ENCODE measurements at places on chromosomes 5 and 9.

- DNase-seq: no peak
Observed at GRCh38 chr9:94985649-94986048, 259.1 kb downstream of the AOPEP start.

DNA sequence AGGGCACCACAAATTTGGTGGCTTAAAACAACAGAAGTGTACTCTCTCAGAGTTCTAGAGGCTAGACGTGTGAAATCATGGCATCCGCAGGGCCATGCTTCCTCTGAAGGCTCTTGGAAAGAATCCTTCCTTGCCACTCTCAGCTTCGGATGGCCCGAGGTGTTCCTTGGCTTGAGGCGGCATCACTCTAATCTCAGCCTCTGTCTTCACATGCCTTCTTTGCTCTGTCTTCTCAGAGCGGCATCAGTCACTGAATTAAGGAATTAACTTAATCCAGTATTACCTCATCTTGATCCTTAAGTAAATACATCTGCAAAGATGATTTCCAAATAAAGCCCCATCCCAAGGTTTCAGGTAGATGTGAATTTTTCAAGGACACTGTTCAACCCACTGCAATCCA lies 211.1 kb upstream of the TRIM32 start:
- no peak for DNase-seq

GRCh38 chr5:82313016-82313415 lies 34.9 kb upstream of the RPS23 start:
- DNase-seq: no peak

DNA sequence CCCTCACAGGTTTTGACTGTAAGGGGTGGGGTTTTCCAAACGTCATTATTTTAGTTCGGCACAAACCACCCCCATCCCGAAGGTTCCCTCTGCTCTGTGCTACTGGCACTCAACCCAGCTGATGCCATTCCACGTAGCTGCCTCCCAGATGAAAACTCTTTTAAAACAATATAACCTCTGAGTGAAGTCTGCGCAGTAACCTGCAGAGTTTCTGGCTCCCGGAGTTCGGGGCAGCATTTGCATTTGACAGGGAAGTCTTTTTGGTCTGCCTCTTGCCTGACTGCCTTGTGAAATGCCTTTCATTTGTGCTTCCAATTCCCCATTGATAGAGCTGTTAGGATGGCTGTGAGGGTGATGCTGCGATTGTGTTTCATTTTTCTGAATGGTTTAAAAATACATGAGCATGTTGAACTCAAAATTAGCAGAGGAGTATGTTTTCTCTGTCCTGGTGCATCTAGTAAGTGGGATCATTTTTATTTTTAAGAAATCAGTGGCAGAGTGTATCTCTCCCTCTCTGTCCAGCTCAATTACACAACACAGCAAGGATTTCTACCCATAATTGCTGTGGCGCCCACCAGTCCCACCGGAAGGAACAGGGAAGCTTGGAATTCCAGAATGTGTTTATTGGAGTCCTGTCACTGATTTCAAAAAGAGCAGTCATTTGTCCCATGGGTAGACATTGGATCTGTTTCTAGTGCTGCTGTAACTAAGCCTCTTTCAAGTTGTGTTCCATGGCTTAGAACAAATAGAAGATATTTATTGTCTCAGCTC lies 24.8 kb downstream of the ADCY2 start:
- no peak for DNase-seq

- no peak for DNase-seq
Observed at GRCh38 chr9:134271338-134272301, 54.6 kb upstream of the RXRA start.

DNA sequence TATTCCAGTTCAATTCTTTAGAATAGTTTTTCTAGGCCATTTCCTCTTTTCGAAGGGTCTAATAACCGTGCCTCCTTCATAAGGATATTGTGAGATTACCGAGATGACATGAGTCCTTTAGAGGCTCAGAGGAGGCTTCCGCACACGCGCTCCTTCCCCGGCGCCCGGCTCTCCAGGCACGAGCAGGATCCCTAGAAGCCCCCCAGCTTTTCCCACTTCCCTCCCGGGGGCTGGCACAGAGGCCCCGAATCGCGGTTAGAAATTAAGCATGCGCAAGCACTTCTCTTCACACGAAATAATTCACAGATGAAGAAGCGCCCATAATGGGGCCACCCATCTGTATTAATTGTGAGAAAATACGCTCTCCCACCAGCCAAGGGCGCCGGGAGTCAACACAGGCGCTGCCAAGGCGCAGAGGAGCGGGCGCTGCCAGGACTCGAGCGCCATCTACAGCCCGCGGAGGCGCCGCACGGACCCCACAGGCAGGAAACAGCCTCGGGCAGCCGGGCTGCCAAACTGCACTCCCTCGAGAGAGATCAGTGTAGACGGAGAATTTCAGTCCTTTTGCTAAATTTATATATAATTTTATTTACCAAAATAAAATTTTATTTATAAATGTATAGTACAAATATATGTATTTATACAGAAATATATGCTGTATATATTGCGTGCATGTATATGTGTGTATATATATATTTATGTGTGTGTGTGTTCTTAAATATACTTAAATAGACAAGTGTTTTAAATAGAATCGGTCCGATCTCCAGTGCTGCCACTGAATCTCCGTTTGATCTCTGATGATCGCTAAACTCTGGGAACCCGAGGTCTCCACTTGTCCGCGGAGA lies 258.1 kb upstream of the NFIL3 start:
- DNase-seq: peak; percentile 48

DNA sequence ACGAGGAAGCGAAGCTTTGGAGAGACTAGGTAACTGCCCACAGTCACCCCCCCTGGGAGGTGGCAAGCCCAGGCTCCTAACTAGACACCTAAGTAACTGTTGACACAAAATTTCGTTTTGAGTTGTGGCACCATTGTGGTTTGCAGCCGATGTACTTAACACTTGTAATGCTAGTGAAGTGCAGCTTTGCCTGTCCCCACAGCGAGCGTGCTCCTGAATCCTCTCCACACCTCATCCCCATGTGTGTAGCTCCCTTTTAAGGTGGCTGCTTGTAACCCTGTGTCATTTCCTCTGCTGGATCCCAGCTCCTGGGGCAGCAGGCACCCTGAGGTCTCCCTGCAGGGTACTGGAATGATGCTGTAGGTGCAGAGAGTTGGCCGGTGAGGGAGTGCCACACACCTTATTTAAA lies 114.9 kb downstream of the TRIO start:
- DNase-seq: no peak

GRCh38 chr9:89362647-89363310 lies 44.5 kb downstream of the SECISBP2 start:
- no peak for DNase-seq

DNA sequence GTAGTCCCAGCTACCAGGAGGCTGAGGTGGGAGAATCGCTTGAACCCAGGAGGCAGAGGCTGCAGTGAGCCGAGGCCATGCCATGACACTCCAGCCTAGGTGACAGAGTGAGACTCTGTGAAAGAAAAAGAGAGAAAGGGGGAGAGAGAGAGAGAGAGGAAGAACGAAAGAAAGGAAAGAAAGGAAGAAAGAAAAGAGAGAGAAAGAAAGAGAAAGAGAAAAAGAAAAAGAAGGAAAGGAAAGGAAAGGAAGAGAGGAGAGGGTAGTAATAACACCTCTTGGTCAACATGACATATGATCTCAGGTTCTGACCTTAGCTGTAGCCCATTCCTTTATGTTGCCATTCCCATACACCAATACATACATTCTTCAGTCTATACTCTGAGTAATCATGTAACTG lies 14.1 kb downstream of the FBXW11 start:
- DNase-seq: no peak

- DNase-seq: no peak
Observed at GRCh38 chr5:132065351-132065937, 5.0 kb downstream of the IL3 start.

- DNase-seq: no peak
Observed at GRCh38 chr9:90100014-90100413, 495.2 kb downstream of the GADD45G start.

GRCh38 chr9:90943341-90943740 lies 141.7 kb downstream of the SYK start:
- no peak for DNase-seq

DNA sequence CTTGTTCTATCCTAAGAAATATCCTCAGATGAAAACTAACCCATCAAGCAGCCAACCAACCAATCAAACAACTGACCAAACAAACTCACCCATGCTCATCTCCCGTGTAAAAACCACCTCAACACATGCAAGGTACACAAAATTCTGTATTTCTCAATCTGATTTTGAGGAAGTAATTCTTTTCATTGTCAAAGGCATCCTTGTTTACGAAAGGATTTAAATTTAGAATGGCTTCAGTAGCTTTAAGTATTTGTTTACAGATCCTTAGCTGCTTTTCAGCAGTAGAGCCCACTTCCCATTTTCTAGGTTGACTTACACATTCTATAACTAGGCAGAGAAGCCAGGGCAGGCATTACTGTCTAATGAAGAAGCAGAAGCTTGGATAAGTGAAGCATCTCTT lies 78.6 kb downstream of the NTRK2 start:
- DNase-seq: no peak

- DNase-seq: no peak
Observed at GRCh38 chr5:9536717-9537116, 9.2 kb downstream of the SEMA5A start.

- no peak for DNase-seq
Observed at GRCh38 chr5:145981589-145982571, 45.5 kb downstream of the SH3RF2 start.

DNA sequence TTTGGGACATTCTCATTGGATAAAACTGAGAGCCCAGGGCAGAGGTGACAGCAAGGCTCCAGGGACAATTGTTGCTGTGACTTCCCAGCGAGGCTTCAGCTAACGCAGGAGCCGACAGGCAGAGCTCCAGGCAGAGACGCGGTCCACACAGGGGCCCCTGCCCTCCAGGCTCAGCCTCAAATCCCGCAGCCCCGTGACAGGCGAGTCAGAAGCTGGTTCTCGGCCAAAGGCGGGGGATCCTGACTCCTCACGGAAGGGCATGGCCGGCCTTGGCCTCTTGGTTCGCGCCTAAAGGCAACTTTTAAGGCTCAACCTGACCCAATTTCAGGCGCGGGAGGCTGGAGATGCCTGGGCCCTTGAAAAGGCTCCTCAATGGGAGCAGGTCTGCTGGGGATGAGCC lies 21.3 kb downstream of the SLC12A7 start:
- no peak for DNase-seq

DNA sequence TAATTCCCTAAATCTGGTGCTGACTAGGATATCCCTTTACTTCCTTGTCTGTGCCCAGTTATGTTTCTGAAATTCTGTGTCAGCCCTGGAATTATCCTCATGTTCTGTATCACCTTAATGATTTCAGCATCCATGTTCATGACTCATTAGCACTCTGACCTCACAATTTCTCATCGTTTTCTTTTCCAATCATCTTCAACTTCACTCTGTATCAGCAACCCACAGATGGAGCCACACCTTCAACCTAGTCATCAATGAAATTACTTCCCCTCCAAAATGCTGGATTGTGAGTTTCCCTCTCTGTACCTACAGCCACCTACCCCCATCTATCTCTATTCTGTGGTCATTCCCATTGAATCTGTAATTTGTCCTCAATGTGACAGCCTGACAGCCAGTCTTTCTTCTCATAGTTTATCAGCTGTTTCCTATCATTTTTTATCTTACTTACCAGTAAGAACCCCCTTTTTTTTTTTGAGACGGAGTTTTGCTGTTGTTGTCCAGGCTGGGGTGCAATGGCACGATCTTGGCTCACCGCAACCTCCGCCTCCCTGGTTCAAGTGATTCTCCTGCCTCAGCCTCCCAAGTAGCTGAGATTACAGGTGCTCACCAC lies 3.1 kb upstream of the IL6ST start:
- DNase-seq: no peak

DNA sequence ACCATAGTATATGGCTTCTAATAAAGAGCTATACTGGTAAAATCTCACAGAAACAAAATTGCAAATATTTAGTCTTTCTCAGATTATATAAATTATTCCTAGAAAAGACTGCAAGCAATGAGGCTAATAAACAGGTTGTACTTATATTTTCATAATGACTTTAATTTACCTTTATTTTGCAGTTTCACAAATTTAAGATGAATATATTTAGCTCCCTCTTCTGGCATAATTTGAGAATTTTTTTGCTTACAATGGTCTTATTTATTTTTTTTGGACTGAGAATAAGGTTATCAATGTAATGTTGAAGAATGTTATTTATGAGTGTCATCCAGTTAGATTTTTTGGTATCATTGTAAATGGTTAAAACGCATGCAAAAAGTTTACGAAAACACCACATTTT lies 56.7 kb downstream of the PIK3R1 start:
- DNase-seq: no peak

- DNase-seq: peak; percentile 98
Observed at GRCh38 chr9:97696803-97697601, at the start of gene XPA. TSS of gene XPA (minus strand) at chr9:97697340. CDS start at chr9:97697292, 48 bp downstream.

GRCh38 chr5:132478366-132478871 lies 12.2 kb downstream of the IRF1 start:
- DNase-seq: no peak

All from stimulated activated CD8-positive, alpha-beta memory T cell treated with anti-CD3 and anti-CD28 coated beads, Interleukin-15, amount 100 ng/mL, for 48 hours (primary cell).